Right atrium auricular region (tissue), 2 donors: ENCODE measurements at places on chromosomes 7 and 10.

GRCh38 chr10:95845411-95845810 is 62.4 kb upstream of the CC2D2B start:
- H3K27ac ChIP-seq: no peak overlapping the region
- no peaks in the 10 kb centered on the region for H3K27me3 ChIP-seq
- H3K36me3 ChIP-seq: peaks cover 3% of the 10 kb centered on the region
- no peak overlapping the region for H3K4me3 ChIP-seq
- H3K4me1 ChIP-seq: peaks cover 13% of the 10 kb centered on the region

- H3K27ac ChIP-seq: no peak overlapping the region
- DNase-seq: no peak
- H3K4me1 ChIP-seq: no peaks in the 10 kb centered on the region
- H3K36me3 ChIP-seq: no peaks in the 10 kb centered on the region
- no peak overlapping the region for H3K4me3 ChIP-seq
- H3K27me3 ChIP-seq: no peaks in the 10 kb centered on the region
These were observed 60.6 kb upstream of the LAMB1 start for GRCh38 chr7:108063520-108063933.

- H3K36me3 ChIP-seq: no peaks in the 10 kb centered on the region
- DNase-seq: no peak
- no peak overlapping the region for H3K4me3 ChIP-seq
- H3K4me1 ChIP-seq: no peaks in the 10 kb centered on the region
These were observed 19.8 kb upstream of the WIPI2 start for GRCh38 chr7:5170251-5170650.

GRCh38 chr7:1114505-1114904 is 26.6 kb downstream of the GPER1 start:
- H3K27ac ChIP-seq: no peak overlapping the region
- no peaks in the 10 kb centered on the region for H3K4me1 ChIP-seq
- H3K36me3 ChIP-seq: no peaks in the 10 kb centered on the region
- no peak overlapping the region for H3K4me3 ChIP-seq

DNA sequence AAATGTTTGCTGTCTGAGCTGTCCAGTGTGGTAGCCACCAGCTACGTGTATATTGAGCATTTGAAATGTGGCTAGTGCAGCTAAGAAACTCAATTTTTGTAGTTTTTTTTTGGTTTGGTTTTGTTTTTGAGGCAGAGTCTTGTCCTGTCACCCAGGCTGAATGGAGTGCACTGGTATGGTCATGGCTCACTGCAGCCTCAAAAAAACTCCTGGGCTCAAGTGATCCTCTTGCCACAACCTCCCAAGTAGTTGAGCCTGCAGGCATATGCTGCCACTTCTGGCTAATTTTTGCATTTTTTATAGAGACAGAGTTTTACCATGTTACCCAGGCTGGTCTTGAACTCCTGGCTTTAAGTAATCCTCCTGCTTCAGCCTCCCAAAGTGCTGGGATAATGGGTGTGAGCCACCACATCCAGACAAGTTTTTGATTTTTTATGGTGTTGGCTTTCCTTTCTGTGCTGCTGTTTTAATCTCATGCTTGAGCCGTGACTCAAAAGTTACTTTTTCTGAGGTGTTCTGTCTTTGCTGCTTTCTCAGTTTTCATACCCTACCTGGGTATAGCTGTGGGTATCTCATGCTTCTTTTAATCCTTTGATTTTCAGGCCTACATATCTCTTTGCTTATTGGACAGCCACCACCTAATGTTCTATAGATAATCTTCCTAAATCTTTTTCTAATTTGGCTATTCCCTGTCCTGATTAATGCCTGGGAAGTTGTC is 16.0 kb downstream of the WAC start:
- H3K36me3 ChIP-seq: peaks cover 26% of the 10 kb centered on the region
- DNase-seq: no peak
- no peak overlapping the region for H3K4me3 ChIP-seq
- H3K27me3 ChIP-seq: no peaks in the 10 kb centered on the region

DNA sequence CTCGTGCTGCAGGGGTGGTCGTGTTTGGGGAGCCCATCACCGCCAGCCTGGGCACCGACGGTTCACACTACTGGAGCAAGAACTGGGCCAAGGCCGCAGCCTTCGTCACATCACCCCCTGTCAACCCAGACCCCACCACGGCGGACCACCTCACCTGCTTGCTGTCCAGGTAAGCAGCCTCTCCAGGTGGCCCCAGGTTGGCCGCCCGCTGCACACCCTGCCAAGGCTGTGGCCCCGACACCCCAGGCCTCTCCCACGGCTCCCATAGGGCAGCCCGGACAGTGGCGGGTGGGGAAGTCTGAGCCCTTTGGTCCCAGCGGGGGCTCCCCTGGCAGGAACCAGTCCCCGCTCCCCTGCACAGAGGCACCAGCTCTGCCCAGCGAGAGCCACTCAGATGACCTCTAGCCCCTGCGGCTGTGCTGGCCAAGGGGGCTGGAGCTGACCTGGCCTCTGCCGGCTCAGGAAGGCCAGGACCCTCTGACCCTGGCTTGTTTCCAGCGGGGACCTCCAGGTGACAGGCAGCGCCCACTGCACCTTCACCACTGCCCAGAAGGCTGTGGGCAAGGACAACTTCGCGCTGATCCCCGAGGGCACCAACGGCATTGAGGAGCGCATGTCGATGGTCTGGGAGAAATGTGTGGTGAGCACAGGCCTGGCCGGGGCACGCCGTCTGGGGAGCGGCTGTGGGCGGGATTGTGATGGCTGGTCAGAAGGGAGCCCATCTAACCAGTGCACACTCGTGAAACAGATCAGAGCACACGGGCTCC is 13.8 kb downstream of the DPYSL4 start:
- H3K27ac ChIP-seq: no peak overlapping the region
- H3K36me3 ChIP-seq: no peaks in the 10 kb centered on the region
- no peak for DNase-seq
- no peaks in the 10 kb centered on the region for H3K4me1 ChIP-seq

- H3K36me3 ChIP-seq: no peaks in the 10 kb centered on the region
- H3K4me3 ChIP-seq: peak overlapping the region; percentile 54
- no peaks in the 10 kb centered on the region for H3K27me3 ChIP-seq
- DNase-seq: peak; percentile 51
These were observed 64.0 kb downstream of the RASGEF1A start for GRCh38 chr10:43202657-43203447.
